A549 treated with Mapracorat at 1 μM for 4 hours (cell line): ENCODE measurements at places on chromosomes 3 and 15. TPM values are rescaled to one million over a fixed set of nuclear protein-coding genes. Genes with fewer than 3 reads are reported as not detected.

The ZNF80 gene
- total RNA-seq: not detected in 5 replicates

The HRG gene
- total RNA-seq: not detected in 5 replicates

The CD86 gene
- not detected in 5 replicates for total RNA-seq

The BCL6 gene
- 8.9 to 14.3 TPM (median 11.7 TPM) in 5 replicates for total RNA-seq

The UQCC5 gene
- 58.0 to 69.5 TPM (median 61.0 TPM) in 5 replicates for total RNA-seq

The MON1A gene
- total RNA-seq: 5.1 to 9.5 TPM (median 8.1 TPM) in 5 replicates

The FSIP1 gene
- total RNA-seq: 0.70 to 1.1 TPM (median 0.89 TPM) in 5 replicates

The MAP3K13 gene
- total RNA-seq: 12.4 to 15.2 TPM (median 13.0 TPM) in 5 replicates

The ADAMTS7 gene
- total RNA-seq: 5.8 to 10.9 TPM (median 9.8 TPM) in 5 replicates

The NR2E3 gene
- 0.08 to 0.31 TPM (median 0.25 TPM) in 5 replicates for total RNA-seq

The ATP10A gene
- 7.6 to 9.2 TPM (median 7.8 TPM) in 5 replicates for total RNA-seq

The TRIM71 gene
- total RNA-seq: not detected in 5 replicates

The GPR27 gene
- total RNA-seq: 2.2 to 3.9 TPM (median 3.1 TPM) in 5 replicates

The PAQR9 gene
- total RNA-seq: 2.2 to 3.0 TPM (median 2.6 TPM) in 5 replicates

The CSTA gene
- total RNA-seq: 0.93 to 1.4 TPM (median 1.1 TPM) in 5 replicates

The OR5K2 gene
- not detected in 5 replicates for total RNA-seq

The ARHGEF26 gene
- total RNA-seq: 7.4 to 10.0 TPM (median 9.0 TPM) in 5 replicates

The CKMT1B gene
- total RNA-seq: 2.7 to 5.1 TPM (median 3.3 TPM) in 5 replicates

The MAGI1 gene
- total RNA-seq: 2.9 to 4.6 TPM (median 3.5 TPM) in 5 replicates

The CPLX3 gene
- 0.08 to 0.09 TPM in 2 of 5 replicates, not detected in the others for total RNA-seq

The EPHA6 gene
- total RNA-seq: 0.07 to 0.33 TPM (median 0.18 TPM) in 4 of 5 replicates, not detected in the other

The ERICH6 gene
- total RNA-seq: not detected in 5 replicates

The SNUPN gene
- 29.8 to 32.4 TPM (median 31.3 TPM) in 5 replicates for total RNA-seq

The WDR49 gene
- total RNA-seq: not detected in 5 replicates

The MOBP gene
- total RNA-seq: 0.04 to 0.16 TPM (median 0.07 TPM) in 5 replicates

The CHRNA7 gene
- 4.1 to 5.0 TPM (median 4.3 TPM) in 5 replicates for total RNA-seq

The FOXB1 gene
- total RNA-seq: not detected in 5 replicates

The ESYT3 gene
- total RNA-seq: 0.59 to 1.2 TPM (median 0.87 TPM) in 5 replicates

The SAMD7 gene
- total RNA-seq: not detected in 5 replicates

The ACVR2B gene
- 1.7 to 3.1 TPM (median 2.7 TPM) in 5 replicates for total RNA-seq

The B3GNT5 gene
- total RNA-seq: 21.6 to 28.2 TPM (median 26.8 TPM) in 5 replicates

The FES gene
- total RNA-seq: 0.43 to 1.0 TPM (median 0.78 TPM) in 5 replicates

The NOX5 gene
- 0.21 to 0.43 TPM (median 0.30 TPM) in 5 replicates for total RNA-seq

The CCDC9B gene
- 17.1 to 25.1 TPM (median 20.2 TPM) in 5 replicates for total RNA-seq

The ZNF620 gene
- total RNA-seq: 1.4 to 1.8 TPM (median 1.5 TPM) in 5 replicates

The DOCK3 gene
- total RNA-seq: 0.34 to 0.45 TPM (median 0.37 TPM) in 5 replicates

The CFAP20DC gene
- 1.6 to 2.5 TPM (median 2.1 TPM) in 5 replicates for total RNA-seq

The COL6A5 gene
- 0.05 TPM in 1 of 5 replicates, not detected in the others for total RNA-seq

The HDC gene
- total RNA-seq: 0.08 to 0.10 TPM (median 0.08 TPM) in 3 of 5 replicates, not detected in the others

The CEP63 gene
- 11.2 to 18.9 TPM (median 12.9 TPM) in 5 replicates for total RNA-seq

The CATSPER2 gene
- total RNA-seq: 0.39 to 1.3 TPM (median 0.48 TPM) in 5 replicates

The CPN2 gene
- not detected in 5 replicates for total RNA-seq

The HTR3E gene
- total RNA-seq: not detected in 5 replicates

The LTF gene
- 0.06 TPM in 1 of 5 replicates, not detected in the others for total RNA-seq

The PRR20G gene
- total RNA-seq: 0.97 to 1.6 TPM (median 1.3 TPM) in 5 replicates

The TMC3 gene
- total RNA-seq: not detected in 5 replicates

The EPB42 gene
- total RNA-seq: not detected in 5 replicates

The CDHR4 gene
- total RNA-seq: 0.10 to 0.64 TPM (median 0.22 TPM) in 5 replicates

The SPSB4 gene
- 0.07 to 0.21 TPM (median 0.12 TPM) in 5 replicates for total RNA-seq

The CCR4 gene
- total RNA-seq: 0.04 to 0.13 TPM (median 0.06 TPM) in 3 of 5 replicates, not detected in the others
